HTR-8/SVneo (cell line): ENCODE measurements at places on chromosomes 3 and 15.
A peak's percentile ranks its signal among the peaks of the same experiment; 100 is the strongest.

- DNase-seq, result no peak
Observed at GRCh38 chr15:91855241-91855640, 1.7 kb downstream of the SLCO3A1 start.

DNA sequence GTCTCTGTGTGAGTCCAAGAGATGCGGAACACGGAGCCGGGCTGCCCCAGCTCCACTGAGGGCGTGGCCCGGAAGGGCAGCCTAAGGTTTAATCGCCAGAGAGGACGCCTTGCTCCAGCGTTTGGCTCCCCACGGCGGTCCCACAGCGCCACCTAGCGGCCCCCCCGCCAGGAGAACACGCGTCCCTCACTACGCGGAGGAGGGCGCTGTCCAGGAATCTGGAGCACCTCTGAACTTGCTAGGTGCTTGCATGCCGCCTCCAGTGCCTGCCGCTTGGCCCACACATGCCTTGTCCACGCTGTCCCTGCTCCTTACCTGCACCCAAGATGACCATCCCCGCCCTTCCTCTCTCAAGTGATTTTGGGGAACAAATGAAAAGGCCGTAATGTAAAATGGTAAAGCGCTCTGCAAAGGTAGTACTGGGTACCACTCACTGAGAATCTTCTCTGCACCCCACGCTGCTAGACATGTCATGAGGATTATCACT, 14.4 kb upstream of the MRPS22 start:
- DNase-seq, result peak; percentile 92

DNA sequence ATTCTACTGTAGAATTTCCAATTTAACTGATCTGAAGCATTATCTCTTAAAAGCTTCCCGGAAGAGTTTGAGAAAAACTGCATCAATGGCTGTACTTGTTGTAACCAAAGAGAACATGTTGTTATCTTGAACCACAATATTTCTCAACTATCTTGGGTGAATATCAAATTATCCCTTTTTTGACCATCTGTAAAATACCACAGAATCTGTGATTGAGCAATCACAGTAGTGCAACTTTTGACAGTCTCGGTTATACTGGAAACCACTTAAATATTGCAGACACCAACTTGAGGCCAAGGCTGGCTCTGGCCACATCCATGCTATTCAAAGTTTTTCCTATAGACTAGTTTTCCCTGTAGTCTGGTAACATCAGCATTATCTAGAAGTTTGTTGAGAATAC, 842.8 kb upstream of the EPHA6 start:
- no peak for DNase-seq

- no peak for DNase-seq
Observed at GRCh38 chr15:63815796-63816533, 17.8 kb downstream of the HERC1 start.

GRCh38 chr3:42809202-42809601, at the start of gene ACKR2:
ACKR2 (plus strand) TSS chr3:42809445; CDS start chr3:42864503, 55,058 bp downstream.
- DNase-seq, result no peak

GRCh38 chr3:57393977-57394376, 101.5 kb upstream of the ASB14 start:
- DNase-seq, result no peak

GRCh38 chr15:70435369-70435768, 328.0 kb downstream of the UACA start:
- no peak for DNase-seq

DNA sequence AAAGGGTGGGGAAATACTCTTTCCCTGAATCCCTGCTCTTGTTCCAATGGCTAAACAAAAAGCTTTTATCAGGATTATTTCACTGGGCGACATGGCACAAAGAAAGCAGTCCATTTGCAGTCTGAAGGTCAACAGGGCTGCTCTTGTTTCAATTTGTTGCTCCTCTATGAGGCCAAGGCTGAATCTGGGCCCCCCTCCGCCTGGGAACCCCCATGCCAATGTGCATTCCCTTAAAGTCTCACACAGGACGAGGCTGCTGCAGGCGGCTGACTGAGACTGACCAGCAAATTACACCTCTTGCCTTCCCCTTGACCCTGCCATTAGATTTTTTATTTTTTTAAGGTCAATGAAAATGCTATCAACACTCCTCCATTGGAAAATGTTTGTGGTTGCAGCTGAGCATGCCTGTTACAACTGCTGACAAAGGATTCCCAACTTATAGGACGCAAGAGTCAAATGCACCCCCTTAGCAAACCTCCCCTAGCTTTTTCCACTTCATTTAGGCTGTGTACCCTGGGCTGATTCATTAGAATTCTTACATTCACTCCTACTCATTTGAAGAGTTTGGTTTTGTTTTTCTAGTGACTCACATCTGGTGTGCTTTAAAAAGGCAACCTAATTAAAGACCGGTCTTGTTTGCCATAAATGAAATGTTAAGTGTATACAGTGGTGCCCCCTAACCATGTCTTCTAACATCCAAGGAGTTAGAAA, 60.8 kb upstream of the ARHGEF3 start:
- DNase-seq, result peak; percentile 30

- no peak for DNase-seq
Observed at GRCh38 chr15:28110481-28110881, 11.4 kb upstream of the OCA2 start.

DNA sequence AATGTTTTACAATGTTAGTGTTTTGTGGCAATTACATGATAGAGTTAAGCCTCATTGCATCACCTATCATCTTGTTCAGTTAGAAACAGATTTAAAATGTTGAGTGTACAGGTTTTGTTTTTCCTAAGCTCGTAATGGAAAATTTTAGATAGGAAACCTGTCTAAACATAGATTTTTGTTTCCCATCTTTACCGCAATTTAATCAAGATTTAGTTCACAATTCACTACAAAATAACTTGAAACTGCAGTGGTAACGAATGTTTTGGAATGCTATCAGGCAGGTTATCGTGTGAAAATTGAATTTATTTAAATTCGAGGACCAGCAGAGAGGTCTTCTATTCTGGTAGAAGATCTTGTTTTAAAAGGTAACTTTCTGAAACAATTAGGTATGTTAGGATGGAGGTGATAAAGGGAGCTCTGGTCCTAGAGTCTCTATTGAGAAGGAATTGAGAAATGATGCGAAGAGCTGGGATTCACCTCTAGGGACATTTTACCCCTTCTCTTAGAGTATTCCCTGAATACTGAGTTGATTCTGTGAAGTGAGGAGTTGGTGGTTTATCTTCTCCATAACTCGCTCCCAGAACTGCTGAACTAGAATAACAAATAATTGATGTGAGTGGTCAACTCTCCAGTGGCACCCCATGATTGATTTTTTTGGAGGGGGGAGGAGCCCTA, 1.4 kb downstream of the DOCK3 start:
- no peak for DNase-seq

GRCh38 chr15:50227076-50227475, 38.5 kb downstream of the HDC start:
- DNase-seq, result no peak

DNA sequence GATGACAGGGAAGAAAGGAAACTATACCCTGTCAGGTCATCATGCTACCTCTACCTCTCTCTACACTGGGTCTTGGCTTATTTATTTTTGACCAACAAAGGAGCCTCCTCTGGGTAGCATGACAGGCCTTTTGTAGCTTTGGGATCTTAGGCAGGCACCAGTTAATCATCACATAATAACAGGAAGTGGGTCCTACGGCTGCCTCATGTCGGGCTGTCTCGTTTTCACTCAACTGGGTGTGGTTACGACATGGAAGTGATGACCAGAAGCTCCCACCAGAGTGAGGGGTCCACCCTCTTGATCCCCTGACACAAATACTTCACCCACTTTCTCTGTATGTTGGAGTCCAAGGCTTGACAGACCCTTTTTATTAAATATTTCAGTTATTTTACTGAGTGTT, 105.3 kb downstream of the CD47 start:
- DNase-seq, result no peak

DNA sequence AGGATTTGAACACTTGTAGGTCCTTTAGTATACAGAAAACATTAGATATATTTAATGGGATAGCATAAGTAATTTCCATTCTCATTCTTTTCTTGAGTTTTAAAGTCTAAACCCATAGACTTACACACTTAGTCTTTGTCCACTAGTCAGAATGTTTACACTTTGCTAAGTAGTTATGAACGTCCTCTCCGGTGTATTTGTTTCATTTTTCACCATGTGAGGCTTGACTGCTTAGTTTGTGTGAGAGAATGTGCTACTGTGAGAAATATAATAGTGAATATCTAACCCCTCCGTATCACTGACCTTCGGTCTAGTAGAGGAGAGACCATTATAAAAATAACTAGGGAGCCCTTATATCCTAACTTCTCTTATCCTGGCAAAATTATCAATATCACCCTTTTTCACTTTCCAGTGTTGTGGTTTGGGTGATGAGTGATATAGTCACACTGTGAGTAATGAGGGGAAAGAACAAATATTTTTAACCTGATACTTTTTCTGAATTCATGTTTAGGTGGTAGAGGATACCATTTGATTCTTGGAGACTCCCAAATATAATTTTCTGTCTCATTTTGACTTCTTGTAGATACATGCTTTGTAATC, 122.4 kb downstream of the UBE2E2 start:
- no peak for DNase-seq

DNA sequence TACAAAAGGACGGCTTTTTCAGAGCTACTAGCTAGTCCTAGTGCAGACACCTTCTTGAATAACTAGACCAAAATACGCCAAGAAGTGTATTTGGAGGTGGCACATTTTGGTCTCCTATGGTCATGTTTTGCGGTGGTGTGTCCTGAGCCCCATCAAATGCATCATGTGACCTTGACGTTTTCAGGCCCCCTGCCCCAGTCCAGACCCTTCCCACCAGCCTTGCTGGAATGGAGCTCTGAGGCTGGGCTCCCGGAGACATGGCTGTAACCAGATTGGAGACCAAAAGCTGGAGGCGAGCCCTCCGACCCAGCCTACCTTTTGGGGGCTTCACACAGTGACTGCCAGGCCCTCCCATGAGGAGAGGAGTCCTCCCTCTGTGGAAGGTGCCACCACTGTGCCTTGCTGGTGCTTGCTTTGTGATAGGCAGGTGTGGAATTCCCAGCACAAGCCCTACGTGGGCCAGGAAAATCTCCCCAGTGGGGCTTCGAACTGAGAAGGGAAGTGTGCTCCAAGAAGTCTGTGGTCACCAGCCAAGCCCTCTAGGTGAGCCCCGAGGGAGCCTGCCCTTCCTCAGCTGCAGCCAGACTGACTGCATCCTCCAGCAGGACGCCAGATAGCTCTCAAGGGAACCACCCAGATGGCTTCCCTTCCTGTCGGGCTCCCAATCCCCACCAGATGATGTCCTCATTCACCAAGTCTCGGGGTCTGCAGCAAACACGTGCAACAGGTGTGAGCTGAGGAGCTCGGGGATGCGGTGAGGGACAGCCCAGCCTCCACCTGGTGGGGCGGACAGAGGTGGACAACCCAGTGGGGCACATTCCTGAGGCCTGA, 126.2 kb downstream of the ASB7 start:
- DNase-seq, result no peak

GRCh38 chr15:40282147-40282868, 556 bp downstream of the ANKRD63 start:
- peak; percentile 48 for DNase-seq

GRCh38 chr3:71585887-71586809, 2.6 kb upstream of the FOXP1 start:
- DNase-seq, result no peak

DNA sequence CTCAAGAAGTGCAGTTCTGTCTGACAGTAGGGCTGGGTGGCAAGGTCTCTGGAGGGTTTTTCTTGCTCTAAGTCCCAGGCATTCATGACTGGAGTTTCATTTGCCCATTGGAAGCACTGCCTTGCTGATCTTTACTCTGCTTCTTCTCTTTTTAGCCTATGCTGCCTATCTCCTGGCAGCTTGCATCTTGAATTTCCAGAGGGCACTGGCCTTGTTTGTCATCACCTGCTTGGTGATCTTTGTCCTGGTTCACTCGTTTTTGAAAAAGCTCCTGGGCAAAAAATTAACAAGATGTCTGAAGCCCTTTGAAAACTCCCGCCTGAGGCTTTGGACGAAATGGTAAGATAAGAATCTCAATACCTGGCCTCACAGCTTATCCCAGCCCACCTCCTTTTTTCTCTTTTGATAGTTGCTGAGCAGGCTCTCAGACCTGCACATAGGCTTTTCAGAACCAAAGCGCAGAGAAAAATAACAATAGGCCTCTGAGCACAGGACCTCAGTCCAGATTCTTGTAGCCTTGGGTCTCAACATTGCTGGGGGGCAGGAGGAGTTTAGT, 10.9 kb downstream of the SLC28A2 start:
- no peak for DNase-seq

DNA sequence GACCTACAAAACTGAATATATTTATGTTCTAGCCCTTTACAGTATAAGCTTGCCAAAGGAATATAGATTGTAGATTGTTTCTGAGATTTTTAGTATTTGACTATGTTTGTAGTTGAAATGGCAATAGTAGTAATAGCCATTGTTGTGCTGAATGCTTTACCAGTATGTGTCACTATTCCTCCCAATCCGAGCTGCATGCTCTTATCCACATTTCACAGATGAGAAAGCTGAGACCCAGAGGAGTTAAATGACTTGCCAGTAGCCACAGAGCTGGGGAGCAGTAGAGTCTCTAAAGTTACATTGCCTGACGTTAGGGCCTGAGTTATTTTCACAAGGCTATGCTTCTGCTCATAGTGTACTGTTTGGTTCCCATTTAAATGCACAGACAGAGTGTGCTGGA, 3.3 kb upstream of the GLB1 start:
- DNase-seq, result no peak

DNA sequence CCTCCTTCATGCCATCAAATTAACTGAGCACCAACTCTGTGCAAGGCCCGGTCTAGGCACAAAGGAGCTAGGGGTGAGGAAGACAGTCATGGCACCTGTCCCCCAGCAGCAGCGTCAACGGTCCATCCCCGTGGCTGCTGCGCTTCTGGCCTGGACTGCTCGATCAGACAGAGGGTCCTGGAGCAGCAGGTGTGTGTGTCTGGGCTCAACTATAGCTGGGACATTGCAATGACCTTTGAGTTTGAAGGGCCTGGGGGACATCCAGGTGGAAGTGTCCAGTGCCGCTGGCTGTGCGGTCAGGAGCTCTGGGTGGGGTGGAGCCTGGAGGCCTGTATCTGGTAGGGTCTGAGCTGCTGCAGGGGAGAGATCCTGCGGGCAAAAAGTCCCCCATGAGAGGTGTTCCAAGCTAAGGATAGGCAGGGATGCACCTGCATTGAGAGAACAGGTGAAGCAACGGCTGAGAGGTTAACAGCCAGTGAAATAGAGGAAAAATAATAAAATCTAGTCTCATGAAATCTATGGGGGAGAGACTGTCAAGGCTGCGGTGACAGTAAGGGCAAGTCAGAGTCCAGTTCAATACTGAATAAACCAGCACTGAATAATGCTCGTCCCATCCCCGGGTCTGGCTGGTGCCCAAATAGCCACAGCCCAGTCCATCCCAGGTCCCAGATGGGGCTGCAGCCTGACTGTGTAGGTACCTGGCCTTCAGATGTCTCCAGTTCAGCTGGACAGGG, 25.4 kb upstream of the SLC41A3 start:
- DNase-seq, result no peak
